Activated CD4-positive, alpha-beta T cell treated with anti-CD3 and anti-CD28 coated beads, Interleukin-2, amount 50 U/mL, for 16 hours (primary cell): ENCODE measurements at places on chromosomes 13 and 19.

DNA sequence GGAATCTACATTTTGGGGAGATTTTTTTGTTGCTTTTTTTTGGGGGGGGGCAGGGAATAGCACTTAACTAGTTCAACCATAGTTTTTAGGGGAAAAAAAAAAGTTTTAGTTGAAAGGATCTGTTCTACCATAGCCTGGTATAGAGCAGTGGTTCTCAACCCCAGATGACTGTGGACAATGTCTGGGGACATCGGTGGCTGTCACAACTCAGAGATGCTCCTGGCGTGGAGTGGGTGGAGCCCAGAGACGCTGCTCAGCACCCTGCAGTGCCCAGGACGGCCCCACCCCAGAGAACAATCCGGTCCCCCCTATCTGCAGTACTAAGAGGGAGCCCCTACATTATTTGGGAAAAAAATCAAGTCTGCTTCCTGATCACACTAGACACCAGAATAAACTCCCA is 8.3 kb downstream of the GNG7 start:
- no peak for DNase-seq

GRCh38 chr13:61258185-61258584 is 157.5 kb downstream of the PCDH20 start:
- DNase-seq = no peak

DNA sequence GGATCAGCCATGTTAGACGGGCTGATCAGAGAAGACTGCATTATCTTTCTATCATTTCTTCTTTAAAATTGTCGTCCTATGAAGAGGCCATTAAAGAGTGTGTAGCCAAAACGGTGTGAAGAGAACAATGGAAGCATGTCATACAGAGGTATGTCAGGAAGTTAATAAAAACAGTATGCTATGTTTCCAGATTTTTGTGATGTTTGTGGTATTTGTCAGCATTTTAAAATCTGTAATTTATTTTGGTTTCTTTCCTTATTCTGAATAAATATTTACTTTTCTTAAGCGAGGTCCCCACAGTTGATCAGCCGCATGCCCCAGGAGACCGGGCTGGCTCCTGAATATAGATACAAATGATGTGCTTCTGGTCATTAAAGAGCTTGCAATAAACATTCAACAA is 142.9 kb upstream of the SERP2 start:
- no peak for DNase-seq

DNA sequence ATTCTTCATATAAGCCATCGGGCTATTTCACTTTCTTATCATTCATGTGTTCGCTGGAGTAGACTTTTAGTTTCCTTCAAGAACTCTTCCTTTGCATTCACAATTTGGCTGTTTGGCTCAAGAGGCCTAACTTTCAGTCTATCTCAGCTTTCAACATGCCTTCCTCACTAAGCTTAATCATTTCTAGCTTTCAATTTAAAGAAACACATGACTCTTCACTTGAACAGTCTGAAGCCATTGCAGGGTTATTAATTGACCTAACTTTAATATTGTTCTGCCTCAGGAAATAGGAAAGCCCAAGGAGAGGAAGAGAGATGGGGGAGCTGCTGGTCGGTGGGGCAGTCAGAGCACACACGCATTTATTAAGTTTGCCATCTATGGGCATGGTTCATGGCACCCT is 158.1 kb downstream of the SUCLA2 start:
- DNase-seq = peak; percentile 5

DNA sequence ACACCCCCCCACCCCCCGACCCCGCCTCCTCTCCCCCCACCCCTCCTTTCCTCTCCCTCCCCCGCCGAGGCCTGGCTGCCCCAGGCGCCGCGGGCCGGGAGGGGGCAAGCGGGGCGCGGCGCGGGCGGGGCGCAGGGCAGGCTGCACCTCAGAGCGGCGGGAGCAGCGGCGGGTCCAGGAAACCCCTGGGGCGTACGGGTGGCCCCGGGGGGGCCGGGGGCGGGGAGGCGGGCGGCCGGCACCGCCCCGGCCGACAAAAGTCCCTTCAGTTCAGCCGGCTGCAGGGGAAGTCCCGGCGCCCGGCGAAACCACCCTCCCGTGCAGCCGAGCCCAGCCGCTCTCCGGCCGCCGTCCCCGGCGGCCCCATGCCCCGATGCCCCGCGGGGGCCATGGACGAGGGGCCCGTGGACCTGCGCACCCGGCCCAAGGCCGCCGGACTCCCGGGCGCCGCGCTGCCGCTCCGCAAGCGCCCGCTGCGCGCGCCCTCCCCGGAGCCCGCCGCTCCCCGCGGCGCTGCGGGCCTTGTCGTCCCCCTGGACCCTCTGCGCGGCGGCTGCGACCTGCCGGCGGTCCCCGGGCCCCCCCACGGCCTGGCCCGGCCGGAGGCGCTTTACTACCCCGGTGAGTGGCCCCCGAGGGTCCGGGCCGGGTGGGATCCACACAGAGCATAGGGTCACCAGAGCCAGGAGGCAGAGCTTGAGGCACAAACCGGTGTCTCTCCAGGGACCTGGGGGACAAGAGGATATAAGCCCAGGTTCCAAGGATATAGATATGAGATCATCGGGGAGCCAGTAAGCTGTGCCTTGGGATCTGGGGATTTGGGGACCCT is at the start of gene BCL3:
TSS of gene BCL3 (plus strand) at position 283 of the 829 bp plus-strand sequence. CDS start at position 366, 83 bp downstream.
- DNase-seq = peak; percentile 80

GRCh38 chr13:50915565-50915964 is 6.0 kb downstream of the RNASEH2B start:
- peak; percentile 27 for DNase-seq

- peak; percentile 12 for DNase-seq
Measured at GRCh38 chr13:112510002-112510780, 77.8 kb downstream of the TUBGCP3 start.

GRCh38 chr13:77898097-77898496 is 20.5 kb downstream of the EDNRB start:
- no peak for DNase-seq

DNA sequence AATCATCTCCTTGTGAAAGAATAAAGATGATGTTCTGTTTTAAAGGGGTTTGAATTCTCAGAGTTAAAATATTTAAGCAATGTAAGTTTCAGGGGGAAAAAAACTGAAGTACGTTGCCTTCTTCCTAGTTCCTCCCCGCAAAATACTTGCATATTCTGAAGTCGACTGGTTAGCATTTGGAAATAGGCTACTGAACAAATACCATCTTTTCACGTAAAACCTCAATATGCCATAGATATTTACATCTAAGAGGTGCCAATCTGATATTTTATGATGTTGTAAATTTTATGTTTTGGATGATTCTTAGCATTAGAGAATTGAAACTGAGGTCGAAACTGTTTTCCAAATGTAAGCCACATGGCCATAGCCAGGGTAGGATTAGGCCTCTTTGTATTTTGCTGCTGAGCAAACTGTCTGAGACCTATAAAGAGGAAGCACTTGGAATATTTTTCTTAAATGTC is 138.3 kb downstream of the FLT1 start:
- no peak for DNase-seq

GRCh38 chr13:33197541-33197971 is 88.0 kb downstream of the STARD13 start:
- DNase-seq = no peak

DNA sequence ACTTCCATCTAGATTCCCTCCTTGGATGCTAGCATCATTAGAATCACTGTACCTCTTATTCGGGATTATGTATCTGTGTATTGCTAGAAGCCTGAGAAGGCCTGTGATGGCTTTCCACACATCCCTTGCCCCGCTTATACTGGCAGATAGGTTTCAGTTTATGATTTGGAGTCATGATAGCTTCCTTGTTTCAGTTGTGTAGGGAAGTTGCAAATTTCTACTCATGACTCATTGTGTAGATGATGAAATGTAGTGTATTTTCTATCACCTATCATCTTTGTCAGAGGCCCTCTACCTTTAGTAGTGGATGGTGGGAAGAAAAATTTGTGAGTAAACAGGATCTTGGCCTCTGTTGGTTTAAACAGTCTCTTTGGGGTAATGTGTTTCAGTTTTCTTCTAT is 165.2 kb downstream of the GGACT start:
- no peak for DNase-seq

DNA sequence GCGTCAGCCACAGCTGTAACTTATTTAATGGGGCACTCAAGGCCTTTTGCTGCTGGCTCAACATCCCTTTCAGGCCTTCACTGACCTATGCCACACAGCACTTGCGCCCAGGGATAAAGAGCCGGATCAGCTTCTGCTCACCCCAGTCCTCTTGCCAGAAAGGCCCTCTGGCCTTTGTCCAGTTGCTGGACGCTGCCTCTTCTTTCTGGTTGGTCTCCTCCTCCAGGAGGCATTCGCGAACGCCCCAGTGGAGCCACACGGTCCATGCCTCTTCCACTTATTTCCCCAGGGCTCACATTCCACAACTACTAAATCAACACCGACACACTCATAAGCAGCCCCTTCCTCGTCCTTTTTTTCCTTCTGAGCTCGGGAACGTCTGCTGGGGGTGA is 3.7 kb upstream of the ZNF329 start:
- DNase-seq = no peak

DNA sequence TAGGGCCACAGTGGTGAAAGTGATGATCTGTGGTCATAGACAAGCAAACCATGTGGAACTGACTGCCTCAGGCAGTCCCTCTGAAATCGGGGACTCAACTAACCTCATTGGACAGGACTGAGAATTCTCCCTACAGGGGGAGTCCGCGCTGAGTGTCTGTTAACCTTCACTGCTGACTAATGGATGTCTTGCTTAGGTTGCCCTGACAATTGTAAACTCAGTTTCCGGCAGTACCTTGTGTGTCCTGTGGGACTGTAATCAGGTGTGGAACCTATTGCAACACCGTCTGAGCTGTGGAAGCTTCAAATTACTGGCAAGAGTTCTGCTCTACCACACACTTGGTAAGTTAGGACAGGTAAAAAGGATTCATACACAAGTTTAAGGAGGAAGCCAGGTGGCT is 21.8 kb downstream of the ZNF77 start:
- DNase-seq = no peak

GRCh38 chr13:70874636-70875035 is 766.4 kb upstream of the KLHL1 start:
- DNase-seq = no peak

DNA sequence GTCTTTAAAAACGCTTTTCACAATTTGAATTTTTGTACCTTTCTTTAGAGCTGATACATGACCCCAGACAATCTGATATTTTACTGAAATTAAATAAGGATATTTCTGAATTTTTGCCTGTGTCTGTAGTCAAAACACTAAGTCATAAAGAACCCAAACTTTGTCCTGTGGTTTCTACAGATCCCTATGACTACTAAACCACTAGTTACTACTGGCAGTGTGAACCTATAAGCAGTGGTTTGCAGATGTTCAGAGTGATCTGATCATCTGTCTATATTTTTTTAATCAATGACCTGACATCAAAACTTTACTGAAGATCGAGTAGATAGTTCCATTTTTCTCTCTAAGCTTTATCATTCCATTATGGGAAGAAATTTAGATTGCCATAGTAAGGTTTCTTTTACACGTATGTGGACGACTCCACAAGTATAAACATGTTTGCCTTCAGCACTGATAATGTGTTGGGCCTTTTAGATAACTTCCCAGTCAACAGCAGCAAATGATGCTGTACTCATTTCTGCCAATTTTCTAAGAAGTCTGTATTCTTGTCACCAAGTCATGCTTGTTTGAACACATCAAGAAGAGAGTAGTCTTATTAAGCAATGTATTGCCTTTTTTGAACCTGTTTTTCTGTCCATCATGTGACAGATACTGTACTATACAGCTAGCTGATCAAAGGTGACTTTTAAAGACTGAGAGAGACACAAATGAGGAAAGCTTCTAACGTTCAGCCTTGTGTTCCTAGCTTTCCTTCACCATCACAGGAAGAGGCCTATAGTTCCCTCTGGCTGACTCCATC is 21.8 kb downstream of the POLR1D start:
- no peak for DNase-seq

GRCh38 chr13:75762076-75762937 is 126.2 kb downstream of the LMO7 start:
- DNase-seq = peak; percentile 75
